ENCODE measurements at places on chromosomes 12 and 14. TPM values are rescaled to one million over a fixed set of nuclear protein-coding genes. Genes with fewer than 3 reads are reported as not detected.

Gene MYBPC1
- total RNA-seq: not detected

Gene SERPINA6
- total RNA-seq: not detected

Gene KDM2B
- 20.1 TPM for total RNA-seq

Gene TAS2R14
- 0.76 TPM for total RNA-seq

Gene GPX2
- total RNA-seq: not detected

Gene LBHD2
- not detected for total RNA-seq
